ENCODE measurements at places on chromosomes 1 and 21. TPM values are rescaled to one million over a fixed set of nuclear protein-coding genes. Genes with fewer than 3 reads are reported as not detected.

- DNase-seq: no peak
Observed at GRCh38 chr1:59266927-59267293, 30.0 kb upstream of the FGGY start.

GRCh38 chr1:233289676-233290075 is 5.8 kb downstream of the PCNX2 start:
- no peak for DNase-seq

DNA sequence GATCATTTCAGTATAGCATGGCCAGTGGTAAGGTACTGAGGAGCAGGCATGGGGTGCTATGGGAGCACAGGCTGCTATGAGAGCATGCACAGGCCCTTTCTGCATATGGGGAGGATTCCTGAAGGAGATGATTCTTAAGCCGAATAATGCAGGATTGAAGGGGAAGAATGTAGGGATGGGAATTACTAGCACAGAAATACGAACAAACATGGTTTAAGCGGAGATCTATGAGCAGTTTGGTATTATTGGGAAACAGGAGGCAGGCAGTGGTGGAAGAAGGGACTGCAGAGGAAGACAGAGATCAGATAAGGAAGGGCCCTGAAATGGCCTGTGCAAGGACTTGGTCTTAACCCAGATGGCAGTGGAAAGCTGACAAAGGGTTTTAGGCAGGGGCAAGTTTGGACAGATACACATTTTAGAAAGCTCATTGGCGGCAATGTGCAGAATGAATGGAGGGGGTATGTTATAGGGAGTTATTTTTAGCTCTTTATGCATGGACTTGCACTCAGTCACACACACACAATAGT is 1.7 kb downstream of the OSCP1 start:
- DNase-seq: no peak

Gene CRYAA
- not detected for total RNA-seq

DNA sequence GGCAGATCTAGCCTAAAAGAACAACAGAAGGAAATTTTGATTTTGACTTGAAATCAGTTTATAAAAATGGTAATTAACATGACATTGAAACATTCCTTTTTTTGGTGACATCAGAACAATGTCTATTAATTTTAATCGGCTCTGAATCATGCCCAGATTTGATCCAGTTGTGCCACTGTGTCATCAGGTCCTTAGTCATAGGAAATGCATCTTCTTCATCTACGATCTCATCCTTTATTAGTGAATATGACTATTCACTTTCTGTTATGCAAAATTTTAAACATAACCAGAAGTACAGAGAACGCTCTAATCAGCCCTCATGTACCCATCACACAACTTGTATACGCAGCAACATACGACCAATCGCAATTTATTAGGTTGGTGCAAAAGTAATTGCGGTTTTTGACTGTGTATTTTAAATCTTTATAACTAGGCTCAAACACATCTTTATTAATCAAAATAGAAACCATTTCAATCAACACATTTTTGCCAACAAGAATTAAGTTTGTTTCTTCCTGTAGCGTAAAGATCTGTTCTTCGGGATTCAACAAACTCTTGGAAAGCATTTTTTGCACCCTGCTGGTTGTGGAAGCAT is 40.3 kb upstream of the TLR5 start:
- no peak for DNase-seq

Gene B3GALT5
- total RNA-seq: not detected

DNA sequence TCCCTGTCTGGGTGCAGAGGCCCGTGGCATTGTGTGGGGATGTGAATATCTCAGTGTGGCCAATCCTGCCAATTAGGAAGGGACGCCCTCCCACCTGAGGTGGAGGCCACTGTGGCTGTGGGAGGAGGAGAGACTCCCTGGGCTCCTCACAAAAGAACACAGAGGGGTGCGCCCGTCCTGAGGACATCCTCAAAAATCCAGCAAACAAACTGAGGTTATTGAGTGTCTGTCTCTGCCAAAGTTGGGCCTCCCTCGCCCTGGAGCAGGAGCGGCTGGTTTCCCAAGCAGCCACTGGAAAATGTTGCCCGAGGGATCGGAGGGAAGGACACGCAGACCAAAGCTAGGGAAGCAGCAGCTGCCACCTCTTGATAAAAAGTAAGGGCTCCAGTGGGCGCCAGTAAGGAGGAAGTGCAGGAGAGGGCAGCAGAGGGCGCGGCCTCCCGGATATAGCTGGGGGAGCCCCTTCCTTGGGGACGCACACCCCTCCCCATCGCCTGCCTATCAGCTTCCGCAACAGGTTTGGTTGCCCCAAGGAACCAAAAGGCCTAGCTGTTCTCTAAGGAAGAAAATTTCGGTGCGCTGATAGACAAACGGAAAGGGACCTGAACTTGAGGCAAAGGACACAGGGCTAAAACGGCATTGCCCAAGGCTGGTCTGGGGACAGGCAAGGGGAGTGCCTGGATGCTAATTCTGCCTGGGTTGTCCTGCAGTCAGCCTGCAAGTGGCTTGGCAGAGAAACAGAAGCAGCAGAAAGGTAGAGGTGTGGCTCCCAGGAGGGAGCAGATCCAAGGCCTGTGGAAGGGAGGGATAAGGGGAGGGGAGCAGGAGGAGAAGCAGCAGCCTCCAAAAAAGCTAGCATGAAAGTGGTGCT is 1.7 kb upstream of the GRIK3 start:
- no peak for DNase-seq

DNA sequence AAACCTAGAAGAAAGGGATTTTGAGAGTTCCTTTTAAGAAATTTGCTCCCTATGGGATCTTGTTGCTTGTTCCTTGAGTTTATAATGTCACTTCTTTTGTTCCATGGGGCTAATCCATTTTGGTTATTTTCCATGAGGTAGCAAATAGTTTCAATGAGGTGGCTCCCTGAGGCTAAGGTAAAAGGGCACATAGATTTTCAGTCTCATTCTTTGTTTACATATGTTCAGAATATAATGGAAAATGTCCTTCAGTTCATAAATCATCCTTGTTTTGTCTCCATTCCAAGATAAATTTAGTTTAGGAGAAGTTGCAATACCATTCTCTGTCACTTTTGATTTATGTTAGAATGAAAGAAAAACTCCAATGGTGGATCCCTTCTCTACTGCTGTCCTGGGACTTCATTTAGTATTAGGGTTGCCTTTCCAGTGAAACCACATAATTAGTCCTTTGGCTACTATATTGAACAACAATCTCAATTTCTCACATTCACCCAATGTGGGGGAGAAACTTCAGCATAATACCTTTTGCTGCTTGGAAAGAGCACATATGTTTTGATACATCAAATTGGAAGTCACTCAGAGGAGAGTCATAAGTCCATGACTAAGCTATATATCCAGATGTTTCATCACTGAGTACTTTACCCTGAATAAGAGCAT is 80.9 kb upstream of the ADAMTS5 start:
- no peak for DNase-seq

Gene KCNA2
- total RNA-seq: 6.6 TPM

Gene HIVEP3
- total RNA-seq: 28.8 TPM

GRCh38 chr1:246907472-246907871 is 24.3 kb downstream of the AHCTF1 start:
- DNase-seq: no peak
